ENCODE measurements at places on chromosomes 1 and 21.
A peak's percentile ranks its signal among the peaks of the same experiment; 100 is the strongest.

GRCh38 chr21:45536301-45537081 is 5.7 kb downstream of the SLC19A1 start:
- no peak for DNase-seq

- DNase-seq, result no peak
These were observed 53.0 kb downstream of the EPHB2 start for GRCh38 chr1:22763487-22764200.

- no peak for DNase-seq
These were observed 32.6 kb upstream of the TLR5 start for GRCh38 chr1:223175633-223176032.

- no peak for DNase-seq
These were observed 104.0 kb downstream of the PDE4B start for GRCh38 chr1:65896721-65897120.

DNA sequence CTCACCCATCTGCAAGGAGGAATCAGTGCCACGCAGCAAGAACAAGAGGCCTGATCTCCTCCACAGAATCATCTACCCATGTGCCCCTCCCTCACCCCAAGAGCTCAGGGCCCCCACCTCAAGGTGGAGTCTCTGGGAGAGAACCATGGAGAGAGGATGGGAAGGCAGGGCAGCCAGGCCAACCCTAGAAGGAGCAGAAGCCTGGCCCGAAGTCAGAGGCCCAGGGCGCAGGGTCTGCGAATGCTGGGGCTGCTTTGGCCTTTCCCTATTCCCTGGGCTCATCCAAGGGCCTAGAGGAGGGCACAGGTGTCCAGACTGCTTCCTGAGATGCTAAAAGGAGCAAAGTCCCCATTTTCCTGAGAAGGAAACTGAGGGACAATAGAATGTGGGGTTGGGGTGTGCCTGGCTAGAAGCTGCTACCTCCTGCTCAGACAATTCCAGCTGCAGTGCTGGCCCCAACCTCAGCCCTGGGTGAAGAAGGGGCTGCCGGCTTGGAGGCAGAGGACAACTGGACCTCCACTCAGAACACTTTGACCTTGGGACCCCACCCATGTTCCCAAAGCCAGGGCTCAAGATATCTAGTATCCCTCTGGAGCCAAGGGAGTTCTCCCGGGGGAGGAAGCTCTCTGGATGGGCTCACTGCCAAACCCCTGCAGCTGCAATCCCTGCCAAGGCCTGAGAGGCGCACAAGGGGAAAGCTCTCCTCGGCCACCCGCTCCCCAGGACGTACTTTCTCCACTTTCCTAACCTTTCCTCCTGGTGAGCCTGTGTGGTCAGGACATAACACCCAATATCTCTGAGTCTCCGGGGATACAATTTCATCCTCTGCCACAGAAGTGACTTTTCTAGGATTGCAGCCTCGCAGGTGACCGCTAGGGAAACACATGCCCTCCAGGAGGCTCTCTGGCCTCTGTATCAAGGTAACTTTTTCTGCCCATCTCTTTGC is 16.6 kb upstream of the LEMD1 start:
- DNase-seq, result no peak

DNA sequence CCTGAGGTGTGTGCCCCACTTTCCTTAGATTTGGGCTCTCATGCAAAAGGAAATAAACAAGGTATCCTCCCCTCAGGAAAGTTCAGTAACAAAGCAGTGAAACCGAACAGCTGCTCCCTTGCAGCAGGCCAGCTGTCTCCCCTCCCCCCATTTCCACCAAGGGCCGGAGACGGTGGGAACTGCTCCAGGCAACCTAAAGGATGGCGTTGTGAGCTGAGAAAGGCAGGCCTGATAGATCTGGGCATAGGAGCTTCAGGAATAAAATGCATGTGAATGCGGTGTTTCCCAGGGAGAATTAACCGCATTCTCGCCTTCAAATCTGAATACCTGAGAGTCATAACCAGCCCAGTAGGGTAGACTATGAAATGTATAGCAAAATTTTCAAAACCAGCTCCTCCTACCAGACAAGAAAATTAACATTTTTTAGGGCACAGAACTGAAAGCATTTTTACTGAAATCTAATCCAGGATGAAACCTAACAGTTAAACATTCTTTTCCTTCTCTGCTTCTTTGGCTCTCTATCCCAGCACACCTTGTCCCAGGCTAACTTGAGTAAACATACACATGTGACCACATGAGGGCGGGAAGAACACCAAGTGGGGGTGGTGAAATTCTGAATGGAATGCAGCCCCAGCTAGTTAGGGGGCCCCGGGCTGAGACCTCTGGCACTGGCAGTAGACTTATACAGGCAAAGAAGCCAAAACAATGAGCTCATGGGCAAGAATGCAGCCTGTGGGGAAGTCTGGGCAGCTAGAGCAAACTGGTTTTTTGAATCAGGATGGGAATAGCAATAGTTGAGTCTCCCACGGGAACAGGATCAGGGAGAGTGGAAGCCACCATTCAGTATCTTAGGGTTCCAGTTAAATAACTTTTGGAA is 11.5 kb downstream of the MCL1 start:
- DNase-seq, result peak; percentile 95

DNA sequence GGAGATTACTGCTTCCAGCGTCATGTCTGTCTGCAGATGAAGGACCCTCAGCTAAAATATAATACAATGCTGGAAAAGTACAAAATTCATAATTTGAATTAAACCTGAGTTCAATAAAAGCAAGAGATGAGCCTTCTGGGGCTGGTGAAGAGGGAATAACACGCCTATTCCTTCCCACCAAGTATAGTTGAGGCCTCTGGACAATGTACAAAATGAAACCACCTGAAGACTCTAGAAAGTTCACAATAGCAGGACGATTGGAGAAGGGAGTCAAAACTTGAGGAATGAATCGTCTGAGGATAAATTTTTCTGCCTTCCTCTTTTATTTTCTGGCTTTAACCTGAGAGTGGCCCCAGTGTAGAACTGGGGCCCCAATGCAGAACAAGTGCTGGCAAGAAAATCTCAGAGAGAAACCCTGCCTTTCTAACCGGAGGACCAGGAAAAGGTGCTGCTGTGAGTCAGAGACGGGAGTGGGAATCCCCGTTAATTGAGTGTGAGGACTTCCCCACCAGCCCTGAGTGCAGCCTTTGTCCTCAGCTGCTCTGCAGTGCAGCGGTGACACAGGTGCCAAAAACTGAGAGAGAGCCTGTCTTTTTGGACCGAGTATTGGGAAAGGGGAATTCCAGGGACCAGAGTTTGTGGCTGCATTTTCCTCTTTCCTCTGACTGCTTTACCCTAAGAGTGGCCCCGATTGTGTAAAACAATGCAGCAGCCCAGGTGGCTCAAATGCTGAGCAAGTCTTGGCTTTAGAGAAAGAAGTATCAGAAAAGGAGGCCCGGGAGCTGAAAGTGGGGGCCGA is 264.9 kb downstream of the DYRK1A start:
- no peak for DNase-seq

DNA sequence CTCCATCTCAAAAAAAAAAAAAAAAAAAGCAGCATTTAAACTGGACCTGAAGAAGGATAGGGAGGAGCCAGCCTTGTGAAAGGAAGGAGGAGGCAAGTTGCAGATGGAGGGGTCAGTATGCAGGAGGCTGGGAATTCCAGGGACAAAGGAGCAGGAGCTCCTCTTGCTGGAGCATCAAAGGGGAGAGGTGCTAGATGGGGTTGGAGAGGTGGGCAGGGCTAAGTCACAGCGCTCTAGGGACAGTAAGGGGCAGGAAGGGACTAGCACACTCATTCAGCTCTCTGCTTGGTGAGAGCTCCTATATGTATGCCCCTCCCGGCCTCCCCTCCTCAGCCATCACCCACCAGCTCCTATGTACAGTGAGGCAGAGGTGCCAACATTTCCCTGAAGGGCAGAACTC is 26.8 kb downstream of the MAP7D1 start:
- no peak for DNase-seq

DNA sequence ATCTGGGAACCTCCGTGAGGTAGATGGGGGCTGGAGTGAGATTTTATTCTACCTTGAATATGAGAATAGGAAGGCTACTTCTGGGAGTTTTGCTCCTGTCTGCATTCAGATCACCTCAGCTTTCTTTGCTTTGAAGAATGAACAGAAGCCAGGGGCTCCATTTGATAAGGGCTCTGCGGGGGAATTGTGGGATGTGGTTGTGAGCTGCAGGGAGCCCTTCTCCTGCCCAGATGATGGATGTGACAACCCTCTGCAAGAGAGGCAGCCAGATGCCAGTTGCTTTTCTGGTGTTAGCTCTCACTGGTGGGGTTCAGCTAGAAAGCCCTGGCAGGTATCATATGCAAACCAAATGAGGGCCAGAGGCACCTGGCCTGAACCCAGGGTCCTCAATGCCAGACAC is 21.5 kb downstream of the IER5 start:
- no peak for DNase-seq

GRCh38 chr1:203076031-203076511 is 9.7 kb downstream of the MYOG start:
- DNase-seq, result no peak

- DNase-seq, result peak; percentile 83
These were observed 20.8 kb downstream of the OBSCN start for GRCh38 chr1:228228601-228229074.

DNA sequence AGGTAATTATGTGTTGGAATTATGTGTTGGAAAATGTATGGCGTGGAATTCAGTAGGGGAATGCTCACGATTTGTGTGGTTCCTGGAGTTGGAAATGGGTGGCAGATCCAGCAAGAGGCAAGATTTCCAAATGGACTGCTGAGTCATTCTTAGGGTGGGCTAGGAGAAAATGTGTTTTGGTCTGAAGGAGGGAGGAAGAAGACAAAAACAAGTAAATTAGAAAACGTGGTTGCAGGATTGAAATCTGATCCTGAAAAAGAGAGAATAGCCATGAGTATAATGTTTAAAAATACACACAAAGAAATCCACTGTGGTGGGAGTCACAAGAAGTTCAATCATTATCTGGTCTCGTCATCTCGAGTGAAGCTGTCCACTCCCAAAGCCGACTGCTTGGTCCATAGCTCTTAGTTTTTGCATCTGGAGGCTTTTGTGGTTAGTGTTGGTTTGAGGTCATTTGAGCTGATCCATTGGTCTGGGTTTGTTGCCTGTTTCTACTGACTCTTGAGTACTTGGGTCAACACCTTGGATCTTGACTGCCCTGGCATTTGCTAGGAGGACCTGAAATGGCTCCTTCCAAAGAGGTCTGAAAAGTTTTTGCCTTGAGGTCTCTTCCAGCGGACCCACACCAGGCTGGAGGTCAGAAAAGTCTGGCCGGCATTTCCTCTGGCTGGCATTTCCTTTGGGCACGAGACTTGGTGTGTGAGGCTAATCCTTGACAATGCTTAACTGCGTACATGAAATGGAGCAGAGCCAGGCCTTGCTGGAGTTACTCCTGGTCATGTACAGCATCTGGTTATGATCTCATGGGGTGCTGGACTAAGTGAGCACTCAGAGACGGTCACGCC is 9.2 kb downstream of the MX2 start:
- no peak for DNase-seq

DNA sequence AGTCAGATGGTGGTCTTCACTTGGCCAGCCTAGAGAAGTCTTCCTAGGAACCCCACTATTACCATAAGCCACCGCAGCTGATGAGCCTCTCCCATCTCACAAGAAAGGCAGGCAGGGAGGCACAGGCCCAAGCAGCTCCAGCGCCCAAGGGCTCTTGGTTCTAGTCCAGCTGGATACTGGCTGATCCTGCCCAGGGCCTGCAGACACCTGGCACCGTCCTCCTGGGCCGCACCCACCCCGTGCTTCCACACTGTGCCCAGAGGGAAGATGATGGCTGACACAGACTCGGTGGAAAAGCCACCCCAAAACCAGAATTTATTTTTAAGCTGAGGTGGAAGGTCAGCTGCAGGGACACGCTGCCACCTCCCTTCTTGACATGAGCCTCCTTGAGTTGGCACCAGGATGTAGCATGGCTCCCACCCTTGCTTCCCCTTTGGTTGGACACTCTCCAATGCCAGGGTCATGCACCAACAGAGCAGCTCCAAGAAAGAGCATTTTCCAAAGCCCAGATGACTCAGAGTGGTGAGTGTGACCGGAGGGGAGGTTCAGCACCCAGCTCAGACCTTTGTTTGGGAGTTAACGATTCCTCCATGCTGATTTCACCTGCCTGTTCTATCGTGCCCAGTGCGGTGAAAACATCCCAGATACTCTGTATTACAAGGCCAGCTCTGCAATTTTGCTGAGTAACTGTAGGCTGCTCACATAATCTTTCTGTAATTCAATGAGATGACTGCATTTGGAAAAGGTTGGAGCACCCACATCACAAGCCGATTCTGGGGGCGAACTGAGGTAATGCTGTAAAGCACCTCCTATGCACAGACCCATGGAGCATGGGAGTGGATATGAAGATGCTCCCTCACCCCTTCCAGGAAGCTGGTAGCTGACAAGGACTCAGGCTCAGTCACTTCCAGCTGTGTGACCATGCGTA is 63.1 kb upstream of the SLC2A1 start:
- no peak for DNase-seq

GRCh38 chr1:66644331-66644730 is 107.9 kb upstream of the DYNLT5 start:
- no peak for DNase-seq

DNA sequence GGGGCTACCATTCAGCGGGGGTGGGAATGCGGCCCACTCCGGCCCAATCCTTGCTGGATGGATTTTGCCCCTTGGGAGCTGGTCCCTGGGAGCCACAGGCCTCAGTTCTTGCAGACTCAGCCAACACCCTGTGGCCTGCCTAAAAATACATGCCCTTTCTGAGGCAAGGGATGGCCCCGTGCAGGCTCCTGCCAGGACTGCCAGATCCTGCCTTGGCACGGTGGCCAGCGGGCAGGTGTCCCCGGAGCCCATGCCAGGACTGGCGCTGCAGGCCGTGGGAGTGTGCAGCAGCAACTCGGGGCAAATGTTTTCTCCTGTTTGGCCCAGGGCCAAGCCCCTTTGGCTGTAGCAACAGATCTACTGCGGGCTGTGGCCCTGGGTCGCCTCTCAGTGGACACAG is 1.6 kb upstream of the PANK4 start:
- DNase-seq, result no peak

GRCh38 chr1:19033926-19034680 is 77.6 kb upstream of the IFFO2 start:
- no peak for DNase-seq

GRCh38 chr1:41537788-41538351 is 53.4 kb upstream of the EDN2 start:
- DNase-seq, result peak; percentile 67

GRCh38 chr1:223512057-223512456 is 118.8 kb downstream of the CCDC185 start:
- no peak for DNase-seq

GRCh38 chr1:20823845-20824244 is 36.7 kb upstream of the HP1BP3 start:
- no peak for DNase-seq

Measured in non-pigmented ciliary epithelial cell (primary cell).